Activated T-helper 1 cell treated with anti-CD3 and anti-CD28 coated beads, Interleukin-2, amount 50 U/mL, for 16 hours (primary cell): ENCODE measurements at places on chromosomes 5 and 9.

DNA sequence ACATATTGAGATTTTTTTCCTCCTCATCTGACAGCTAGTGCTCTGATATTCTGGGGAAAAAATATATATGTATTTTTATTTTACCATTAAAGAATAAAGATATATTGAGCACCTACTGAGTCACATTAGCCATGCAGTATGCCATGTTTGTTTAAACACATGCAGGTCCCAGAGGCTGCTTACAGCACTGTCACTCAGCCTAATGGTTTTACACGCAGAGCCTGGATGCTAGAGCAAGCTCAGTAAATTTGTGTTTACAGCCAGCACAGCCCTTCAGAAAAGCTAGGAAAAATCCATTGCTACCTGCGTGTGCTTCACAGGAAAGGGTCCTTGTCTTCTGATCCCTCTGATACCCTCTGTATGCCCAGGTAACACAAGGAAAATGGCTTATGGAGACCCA lies 146.2 kb downstream of the SEMA6A start:
- DNase-seq: no peak

GRCh38 chr5:148794729-148795561 lies 31.5 kb upstream of the ADRB2 start:
- no peak for DNase-seq

GRCh38 chr5:139837711-139838380 lies 42.2 kb downstream of the PSD2 start:
- no peak for DNase-seq

DNA sequence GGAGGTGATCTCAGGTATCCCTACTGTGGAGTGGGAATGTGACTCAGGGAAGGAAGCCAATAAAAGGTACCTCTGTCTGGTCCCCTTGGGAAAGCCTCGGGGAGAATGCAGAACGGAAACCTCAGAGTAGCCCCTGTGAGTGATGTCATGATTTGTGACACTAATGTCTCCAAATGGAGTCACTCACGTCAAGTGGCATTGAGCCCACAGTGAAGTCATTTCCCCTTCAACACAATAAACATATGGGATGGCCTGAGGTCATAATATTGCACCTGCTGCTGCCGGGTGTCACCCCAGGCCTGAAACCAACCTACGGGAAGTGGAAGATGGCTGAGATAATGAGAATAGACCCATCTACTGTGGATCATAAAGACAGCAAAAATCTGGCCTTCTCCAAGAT lies 75.9 kb upstream of the GOLM1 start:
- no peak for DNase-seq

- DNase-seq: peak; percentile 22
These were observed at the start of gene ARAP3 for GRCh38 chr5:141681695-141682641. ARAP3 (minus strand) TSS chr5:141682230; CDS start chr5:141680486, 1,744 bp downstream.

DNA sequence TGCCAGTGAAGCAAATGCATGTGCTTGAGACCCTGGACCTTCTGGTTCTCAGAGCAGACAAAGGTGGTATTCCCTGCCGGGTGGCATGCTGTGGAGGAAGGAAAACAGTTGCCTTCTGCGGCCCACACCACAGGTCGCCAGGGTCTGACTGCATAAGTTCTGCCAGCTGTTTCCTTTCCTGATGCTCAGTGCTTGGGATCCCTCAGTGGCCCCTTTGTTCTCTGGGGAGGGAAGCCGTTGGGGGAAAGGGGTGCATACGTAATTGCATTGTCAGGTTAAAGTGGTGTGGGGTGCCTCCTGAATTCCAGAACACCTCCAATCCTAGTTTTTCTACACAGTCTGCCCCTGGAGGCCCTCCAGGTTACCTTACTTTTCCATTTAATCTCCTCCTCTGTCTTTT lies 43.1 kb upstream of the SLC2A8 start:
- DNase-seq: no peak

DNA sequence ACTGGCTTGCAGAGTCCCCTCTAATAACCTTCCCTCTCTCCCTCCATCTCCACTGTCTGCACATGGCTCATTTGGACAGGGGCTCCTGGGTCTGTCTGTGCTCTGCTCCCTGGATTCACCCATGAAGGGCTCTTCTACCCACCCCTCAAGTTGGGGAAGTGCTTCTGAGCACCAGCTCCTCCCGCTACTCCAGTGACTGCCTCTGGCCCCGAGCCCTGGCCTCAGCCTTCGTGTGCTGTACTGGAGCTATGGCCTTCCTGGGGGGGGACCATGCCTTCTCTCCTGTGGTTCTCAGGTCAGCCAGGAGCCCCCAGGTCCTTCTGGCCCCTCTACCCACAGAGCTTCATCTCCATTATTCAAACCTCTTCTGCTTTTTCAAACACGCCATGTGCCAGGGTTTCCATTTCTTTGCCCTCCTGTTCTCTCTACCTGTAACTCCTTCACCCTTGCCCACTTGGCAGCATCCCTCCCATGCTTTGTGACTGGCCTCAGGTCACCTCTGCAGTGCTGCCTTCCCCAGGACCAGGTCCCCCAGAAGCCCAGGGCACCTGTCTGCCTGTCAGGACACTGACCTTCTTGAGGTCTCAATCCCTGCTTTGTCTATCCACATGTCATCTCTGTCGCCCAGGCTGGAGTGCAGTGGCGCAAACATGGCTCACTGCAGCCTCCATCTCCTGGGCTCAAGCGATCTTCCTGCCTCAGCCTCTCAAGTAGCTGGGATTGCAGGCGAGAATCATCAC lies 9.5 kb downstream of the SH3PXD2B start:
- no peak for DNase-seq

- no peak for DNase-seq
These were observed 65.4 kb downstream of the RNF130 start for GRCh38 chr5:180006141-180006540.

- no peak for DNase-seq
These were observed 137.5 kb upstream of the HMHB1 start for GRCh38 chr5:143674469-143674786.

GRCh38 chr5:26482076-26482809 lies 556.1 kb downstream of the CDH9 start:
- no peak for DNase-seq

DNA sequence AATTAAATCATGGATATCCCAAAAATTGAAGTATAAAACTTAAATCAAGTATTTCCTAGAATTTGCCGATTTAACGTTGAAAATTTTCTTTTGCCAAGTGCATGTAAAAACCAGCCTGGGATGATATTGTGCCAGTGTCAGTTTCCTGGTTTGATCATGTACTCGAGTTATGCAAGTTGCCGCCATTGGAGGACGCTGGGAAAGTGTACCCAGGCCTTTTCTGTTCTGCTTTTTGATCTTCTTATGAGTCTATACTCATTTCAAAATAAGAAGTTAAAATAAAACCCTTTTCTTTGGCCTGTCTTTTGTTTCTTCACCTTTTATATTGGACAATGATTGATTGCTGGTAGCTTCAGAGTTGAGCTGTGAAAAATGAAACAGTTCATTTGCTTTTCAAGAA lies 93.1 kb upstream of the NFIL3 start:
- no peak for DNase-seq

DNA sequence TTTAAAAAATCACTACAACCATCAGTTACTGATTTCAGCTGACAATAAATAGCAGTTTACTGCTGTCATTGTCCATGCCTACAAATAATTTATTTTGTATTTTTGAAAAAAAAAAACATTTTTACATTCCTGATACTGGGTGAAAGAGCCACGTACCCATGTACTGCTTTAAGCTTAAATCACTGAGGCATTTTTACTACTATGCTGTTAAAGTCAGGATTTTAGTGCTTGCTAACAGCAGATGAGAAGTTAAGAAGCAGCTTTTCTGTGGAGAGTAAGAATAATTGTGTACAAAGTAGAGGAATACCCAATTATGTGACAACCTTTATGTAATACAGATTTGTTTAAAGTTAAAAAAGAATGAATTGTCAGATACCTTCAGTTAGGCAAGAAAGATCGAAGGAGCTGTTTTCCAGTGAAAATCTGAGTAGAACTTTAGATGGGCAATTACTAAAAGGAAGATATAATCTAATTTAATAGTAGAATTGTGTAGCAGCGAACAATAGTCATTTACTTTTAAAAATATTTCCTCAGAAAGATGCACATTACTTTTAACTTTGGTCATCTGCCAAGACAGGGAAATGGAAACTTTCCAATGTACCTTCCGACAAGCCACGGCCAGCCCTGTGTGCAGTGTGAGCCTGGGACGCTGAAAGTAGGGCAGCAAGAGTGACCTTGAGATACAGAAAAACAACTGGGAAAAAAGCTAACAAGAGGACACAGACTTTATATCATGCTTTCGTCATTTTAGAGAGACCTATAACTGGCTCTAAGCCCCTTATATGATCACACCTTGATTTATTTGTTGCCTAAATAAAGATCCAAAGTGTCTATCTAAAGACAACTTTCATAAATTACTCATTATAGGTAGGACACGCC lies 39.9 kb downstream of the RHOBTB3 start:
- DNase-seq: no peak

DNA sequence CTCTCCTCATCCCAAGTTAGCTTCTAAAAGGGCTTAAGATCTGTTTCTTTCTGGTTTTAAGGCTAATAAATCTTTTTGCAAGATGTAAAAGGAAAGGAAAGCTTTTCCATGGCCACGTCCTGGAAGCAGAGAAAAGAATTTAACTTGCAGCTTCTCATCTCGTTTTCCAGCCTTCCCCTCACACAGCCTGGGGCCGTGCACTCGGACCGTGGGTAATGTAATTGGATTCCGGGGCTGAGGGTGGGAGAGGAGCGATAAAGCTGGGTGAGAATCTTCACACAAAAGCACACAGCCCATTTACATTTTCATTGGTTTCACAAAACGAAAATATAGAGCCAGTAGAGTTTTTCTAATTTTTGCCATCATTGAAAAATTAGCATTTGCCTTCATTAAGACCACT lies 91.2 kb downstream of the IRX2 start:
- no peak for DNase-seq
